ENCODE measurements at places on chromosomes 16 and 17.
A peak's percentile ranks its signal among the peaks of the same experiment; 100 is the strongest.

- DNase-seq, result no peak
These were observed 23.0 kb downstream of the GSPT1 start for GRCh38 chr16:11892761-11893160.

DNA sequence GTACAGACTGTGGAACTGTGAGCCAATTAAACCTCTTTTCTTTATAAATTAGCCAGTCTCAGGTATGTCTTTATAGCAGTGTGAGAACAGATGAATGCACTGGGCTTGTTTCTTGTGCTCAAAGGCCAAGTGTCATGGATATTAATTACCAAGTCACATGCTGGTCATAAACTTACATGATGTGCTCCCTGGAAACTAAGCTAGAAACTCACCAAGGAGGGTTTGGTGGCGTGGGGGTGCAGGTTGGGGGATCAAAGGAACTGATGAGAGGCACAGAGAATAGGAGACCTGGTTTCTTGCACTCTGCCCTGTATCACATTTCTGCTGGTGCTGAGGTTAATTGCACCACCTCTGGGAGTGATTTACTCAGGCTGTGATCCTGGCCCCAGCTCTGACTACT lies 31.2 kb upstream of the TMC5 start:
- no peak for DNase-seq

DNA sequence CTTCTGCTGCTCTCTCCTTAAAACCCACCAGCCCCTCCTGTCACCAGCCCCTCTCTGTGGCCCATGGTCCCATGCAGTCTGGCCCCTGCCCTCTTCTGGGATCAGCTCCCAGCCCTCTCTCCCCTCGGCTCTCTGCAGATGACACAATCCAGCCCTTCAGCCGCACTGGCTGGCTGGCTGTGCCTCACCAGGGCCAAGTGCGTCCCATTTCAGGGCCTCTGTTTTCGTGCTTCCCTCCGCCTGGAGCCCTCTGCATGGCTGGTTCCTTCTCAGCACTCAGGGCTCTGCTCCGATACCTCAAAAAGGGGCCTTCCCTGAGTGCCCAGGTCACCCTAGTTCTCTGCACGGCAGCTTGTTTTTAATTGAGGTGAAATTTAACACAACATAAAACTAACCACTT lies 124.3 kb downstream of the SOCS1 start:
- DNase-seq, result no peak

DNA sequence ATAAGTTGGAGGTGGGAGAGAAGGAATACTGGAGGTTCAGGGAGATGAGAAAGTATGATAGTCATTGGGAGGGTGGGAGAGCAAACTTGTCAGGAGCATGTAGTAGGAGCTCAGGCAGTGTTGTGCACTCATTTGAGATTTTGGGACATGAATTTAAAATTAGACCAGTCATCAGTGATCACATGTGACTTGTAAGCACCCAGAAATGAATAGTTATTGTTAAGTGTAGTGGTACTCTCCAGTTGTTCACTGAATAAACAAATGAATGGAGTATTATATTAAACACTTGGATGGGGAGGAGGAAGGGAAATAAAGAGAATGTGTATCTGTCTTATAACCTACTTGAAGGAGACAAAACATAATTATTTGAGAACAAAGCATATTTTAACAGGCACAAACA lies 2.2 kb upstream of the PSME3 start:
- no peak for DNase-seq

DNA sequence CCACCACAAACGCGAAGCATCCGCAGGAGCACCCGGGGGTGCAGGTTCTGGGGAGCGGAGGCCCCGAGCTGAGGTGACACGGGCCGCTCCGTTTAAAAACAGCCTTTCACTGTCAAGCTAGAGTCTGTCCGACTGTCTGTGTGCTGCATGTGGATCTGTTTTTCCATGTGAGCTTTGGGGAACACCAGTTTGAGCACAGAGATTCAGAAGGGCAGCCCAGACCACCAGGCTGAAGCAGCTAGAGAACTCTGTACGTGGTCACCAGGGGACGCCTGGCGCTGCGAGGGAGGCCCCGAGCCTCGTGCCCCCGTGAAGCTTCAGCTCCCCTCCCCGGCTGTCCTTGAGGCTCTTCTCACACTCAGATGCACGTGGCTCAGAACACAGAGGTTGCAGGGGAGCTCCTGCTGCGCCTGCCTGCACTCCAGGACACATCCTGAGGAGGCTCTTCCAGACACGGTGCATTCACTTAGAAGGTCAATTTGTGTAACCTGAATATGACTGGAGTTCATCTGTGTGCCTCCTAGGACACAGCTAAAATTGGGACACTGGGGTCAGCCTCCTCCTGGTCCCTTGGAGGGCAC lies 15.7 kb upstream of the FOXK2 start:
- no peak for DNase-seq

- no peak for DNase-seq
These were observed 252.4 kb downstream of the GRIN2A start for GRCh38 chr16:9929836-9930235.

- peak; percentile 70 for DNase-seq
These were observed 483.0 kb downstream of the SLC39A11 start for GRCh38 chr17:72609501-72609900.

- DNase-seq, result no peak
These were observed 562.7 kb upstream of the WSB1 start for GRCh38 chr17:26731005-26731921.

GRCh38 chr17:9232591-9233270 lies 211.4 kb downstream of the NTN1 start:
- peak; percentile 88 for DNase-seq

DNA sequence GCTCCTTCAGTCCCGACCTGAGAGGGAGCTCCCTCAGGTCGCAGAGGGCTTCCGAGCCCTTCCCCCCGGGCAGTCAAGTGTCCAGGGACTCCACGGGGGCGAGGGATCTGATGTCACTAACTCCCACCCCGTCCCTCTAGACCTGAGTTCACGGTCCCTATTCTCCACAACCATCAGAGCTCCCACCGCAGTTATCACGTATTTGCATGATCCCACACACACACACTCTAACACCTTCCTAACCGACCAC lies 3.7 kb upstream of the PER1 start:
- no peak for DNase-seq
